ENCODE measurements at places on chromosomes 3 and 15.

GRCh38 chr15:97234851-97235610 lies 725.5 kb upstream of the ARRDC4 start:
- DNase-seq: peak; percentile 6

- DNase-seq: no peak
These were observed 107.9 kb upstream of the FAM174B start for GRCh38 chr15:92763459-92763858.

GRCh38 chr3:151576511-151577137 lies 115.8 kb upstream of the IGSF10 start:
- no peak for DNase-seq

GRCh38 chr15:51649659-51650521 lies 27.3 kb upstream of the DMXL2 start:
- DNase-seq: peak; percentile 45

- no peak for DNase-seq
These were observed 128.7 kb downstream of the SNRK start for GRCh38 chr3:43415088-43415487.

- no peak for DNase-seq
These were observed 533.0 kb upstream of the SEMA6D start for GRCh38 chr15:47184003-47184907.

- DNase-seq: no peak
These were observed 1.0 kb downstream of the DTWD1 start for GRCh38 chr15:49621887-49622286.

DNA sequence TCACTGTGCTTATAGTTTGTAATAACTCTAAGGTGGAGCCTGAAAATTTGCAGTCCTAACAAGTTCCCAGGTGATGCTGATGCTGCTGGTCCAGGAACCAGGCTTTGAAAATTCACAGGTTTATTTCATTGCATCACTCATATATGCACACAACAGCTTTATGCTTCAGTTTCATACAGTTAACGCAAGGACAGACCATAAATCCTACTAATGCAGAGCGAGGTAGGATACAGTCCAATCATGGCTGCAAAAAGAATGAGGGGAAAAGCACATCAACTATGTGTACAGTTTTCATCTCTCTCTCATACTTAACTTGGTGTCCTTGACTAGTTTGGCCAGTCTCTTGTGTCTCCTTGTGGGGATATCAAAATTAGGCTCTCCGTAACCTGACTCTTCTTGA lies 135.1 kb downstream of the SLCO3A1 start:
- no peak for DNase-seq

- no peak for DNase-seq
These were observed 11.6 kb upstream of the SPSB4 start for GRCh38 chr3:141039589-141039988.

DNA sequence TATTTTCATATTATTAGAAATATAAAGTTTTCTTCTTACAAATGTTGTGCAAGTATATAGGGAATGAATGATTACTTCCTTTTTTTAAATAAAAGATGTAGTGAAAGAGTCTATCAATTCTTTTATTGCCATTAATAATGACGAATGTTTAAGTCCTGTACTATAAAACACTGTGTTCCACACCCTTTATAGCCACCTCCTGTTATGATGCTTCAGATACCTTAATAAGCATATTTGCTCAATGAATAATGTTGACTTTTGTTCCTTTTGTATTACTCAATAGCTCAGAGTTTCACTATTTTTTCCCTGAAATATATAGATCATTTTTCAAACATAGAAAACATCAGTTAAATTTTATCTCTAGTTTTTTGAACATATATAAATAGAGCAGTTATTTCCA lies 378.2 kb upstream of the THBS1 start:
- DNase-seq: no peak

DNA sequence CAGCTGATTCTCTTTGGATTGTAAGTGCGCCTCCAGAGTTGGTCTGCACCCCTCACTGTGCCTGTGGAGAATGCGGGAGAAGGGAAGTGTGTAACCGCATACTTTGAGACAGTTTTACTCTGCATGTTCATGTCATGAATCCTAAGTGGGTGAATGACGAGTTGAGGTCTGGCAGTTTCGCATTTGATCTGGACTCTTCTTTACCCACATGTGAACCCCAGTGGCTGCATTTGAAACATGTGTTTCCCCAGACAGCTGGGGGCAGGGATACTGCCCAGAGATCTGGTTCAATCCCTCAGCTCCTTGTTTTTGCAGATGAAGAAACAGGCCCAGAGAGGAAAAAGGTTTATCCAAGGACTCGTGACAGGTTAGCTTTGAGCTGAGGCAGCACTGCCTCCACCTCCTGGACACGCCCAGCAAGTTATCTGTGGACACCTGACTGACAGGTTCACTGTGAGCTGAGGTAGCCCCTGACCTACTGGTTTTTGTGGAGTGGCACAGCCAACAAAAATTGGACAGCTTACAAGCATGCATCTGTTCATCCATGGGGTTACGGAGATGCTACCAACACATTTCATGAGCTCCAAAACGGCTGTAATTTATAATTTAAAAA lies 207.3 kb downstream of the XXYLT1 start:
- no peak for DNase-seq
